ENCODE measurements at places on chromosomes 12 and 14. TPM values are rescaled to one million over a fixed set of nuclear protein-coding genes. Genes with fewer than 3 reads are reported as not detected.

VWF gene
- not detected for total RNA-seq

PRH1 gene
- 23.0 TPM for total RNA-seq

CLEC14A gene
- not detected for total RNA-seq

GSG1 gene
- total RNA-seq = not detected

RND1 gene
- total RNA-seq = 2.7 TPM

ANO4 gene
- total RNA-seq = not detected

- no peak overlapping the region for H3K4me3 ChIP-seq
- no peak overlapping the region for H3K27ac ChIP-seq
- peaks cover 9% of the 10 kb centered on the region for H3K4me1 ChIP-seq
- H3K27me3 ChIP-seq = no peaks in the 10 kb centered on the region
Measured at GRCh38 chr12:94165138-94165537, 16.8 kb downstream of the PLXNC1 start.

DNA sequence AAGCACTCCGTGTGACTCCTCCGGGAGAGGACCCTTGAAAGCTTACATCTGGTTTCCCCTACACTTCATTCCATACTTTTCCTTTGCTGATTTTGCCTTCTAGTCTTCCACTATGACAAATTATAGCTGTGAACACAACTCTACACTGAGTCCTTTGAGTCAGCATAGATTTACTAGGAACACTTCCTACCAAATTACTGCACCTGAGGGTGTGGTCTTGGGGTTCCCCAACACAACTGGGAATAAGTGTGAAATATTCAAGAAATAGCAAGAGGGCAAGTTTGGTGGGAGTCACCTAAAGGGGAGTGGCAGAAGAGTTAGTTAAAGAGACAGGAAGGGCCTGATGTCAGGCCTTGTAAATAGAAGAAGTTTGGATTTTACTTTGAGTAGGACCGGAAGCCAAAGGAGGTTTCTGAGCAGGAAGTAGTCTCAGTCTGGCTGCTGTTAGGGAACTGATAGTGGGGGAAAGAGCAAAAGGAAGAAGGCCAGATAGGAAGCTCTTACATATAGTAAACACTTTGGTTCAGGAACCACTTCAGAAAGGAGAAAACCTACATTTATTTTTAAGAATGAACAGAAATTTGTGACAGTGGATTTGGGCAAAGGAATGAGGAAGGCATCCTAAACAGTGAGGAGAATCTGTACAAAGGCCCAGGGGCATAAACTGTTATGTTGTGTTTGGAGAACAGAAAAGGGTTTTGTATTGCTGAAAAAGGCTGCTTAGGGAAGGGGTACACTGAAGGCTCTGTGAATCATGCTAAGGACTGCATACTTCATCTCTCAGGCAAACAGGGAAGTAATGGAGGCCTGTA lies 14.2 kb downstream of the SEL1L start:
- peak overlapping the region; percentile 18 for H3K4me3 ChIP-seq
- DNase-seq = no peak
- H3K27me3 ChIP-seq = no peaks in the 10 kb centered on the region
- peaks cover 37% of the 10 kb centered on the region for H3K4me1 ChIP-seq
- peak overlapping the region; percentile 81 for H3K27ac ChIP-seq

- H3K27ac ChIP-seq = no peak overlapping the region
- H3K4me3 ChIP-seq = no peak overlapping the region
- no peak for DNase-seq
Measured at GRCh38 chr14:21652209-21652808, 1.3 kb upstream of the OR4E2 start.

DNA sequence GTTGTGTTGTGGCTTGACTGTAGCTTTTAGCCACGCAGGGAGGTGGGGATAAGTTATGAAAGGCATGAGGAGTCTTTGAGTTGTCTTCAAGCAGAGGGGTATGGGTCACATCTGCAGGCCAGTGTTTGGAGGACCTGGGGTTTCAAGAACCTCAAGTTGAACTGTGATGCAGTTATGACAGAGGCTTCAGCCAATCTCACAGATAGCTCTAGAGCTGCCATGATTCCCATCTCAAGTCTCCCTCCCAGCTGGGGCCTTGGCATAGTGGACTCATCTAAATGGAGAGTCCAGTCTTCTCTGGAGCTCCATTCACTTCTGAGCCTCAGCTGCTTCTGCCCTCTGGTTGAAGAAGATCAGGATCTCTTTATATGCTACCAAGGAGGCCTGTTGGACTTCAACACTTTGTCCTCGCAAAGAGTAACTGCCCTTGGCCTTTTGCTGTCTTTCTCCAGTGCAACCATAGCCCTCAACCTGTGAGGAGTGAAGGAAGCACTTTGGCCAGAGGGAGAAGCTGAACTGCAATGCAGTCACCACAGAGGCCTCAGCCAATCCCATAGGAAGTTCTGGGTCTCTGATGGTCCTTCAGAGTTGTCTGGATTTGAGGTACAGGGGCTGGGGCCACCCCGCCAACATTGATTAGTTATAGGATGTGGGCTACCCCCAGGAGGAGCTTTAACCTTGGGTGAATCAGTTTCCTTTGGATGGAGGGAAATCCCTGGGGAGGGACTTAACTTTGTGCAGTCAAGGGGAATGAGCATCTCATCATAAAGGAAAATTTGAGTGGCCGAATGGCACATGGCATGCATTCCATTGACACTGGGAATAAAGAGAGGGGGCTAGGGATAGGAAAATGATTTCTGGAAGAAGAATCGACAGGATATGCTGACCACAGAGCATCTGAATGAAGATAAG lies 230.5 kb downstream of the PCNX1 start:
- peaks cover 29% of the 10 kb centered on the region for H3K4me1 ChIP-seq
- no peaks in the 10 kb centered on the region for H3K27me3 ChIP-seq
- H3K36me3 ChIP-seq = no peaks in the 10 kb centered on the region

DNA sequence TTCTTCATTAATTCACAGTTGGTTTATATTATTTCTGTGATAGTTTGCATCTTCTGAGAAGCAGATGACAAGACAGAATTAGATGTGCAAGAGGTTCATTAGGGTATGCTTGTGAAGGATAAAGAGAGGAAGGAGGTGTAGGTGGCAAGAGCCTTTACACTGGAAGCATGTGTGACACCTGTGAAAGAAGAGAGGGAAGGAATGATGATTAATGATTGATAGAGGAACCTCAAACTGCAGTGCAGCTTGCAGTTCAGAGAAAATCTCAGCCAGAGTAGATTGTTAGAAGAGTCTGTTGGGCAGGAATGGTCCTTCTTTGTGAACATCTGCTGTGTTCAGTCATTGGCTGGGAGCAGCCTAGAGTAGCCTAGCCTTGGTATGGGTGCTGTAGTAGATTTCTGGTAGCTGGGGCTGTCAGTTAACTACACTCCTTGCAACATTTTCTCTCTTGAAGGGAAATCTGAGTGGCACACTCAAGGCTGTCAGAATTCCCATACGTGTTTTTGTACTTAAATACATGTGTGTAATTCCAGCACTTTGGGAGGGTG lies 9.0 kb downstream of the RCOR1 start:
- peaks cover 16% of the 10 kb centered on the region for H3K4me1 ChIP-seq
- no peaks in the 10 kb centered on the region for H3K27me3 ChIP-seq
- peaks cover 16% of the 10 kb centered on the region for H3K36me3 ChIP-seq
- H3K27ac ChIP-seq = no peak overlapping the region
- H3K4me3 ChIP-seq = no peak overlapping the region

- H3K4me1 ChIP-seq = no peaks in the 10 kb centered on the region
- H3K27ac ChIP-seq = no peak overlapping the region
- no peak overlapping the region for H3K4me3 ChIP-seq
- DNase-seq = no peak
- peaks cover 39% of the 10 kb centered on the region for H3K36me3 ChIP-seq
Measured at GRCh38 chr12:119775246-119775895, 101.7 kb downstream of the CIT start.

- no peaks in the 10 kb centered on the region for H3K27me3 ChIP-seq
- H3K36me3 ChIP-seq = no peaks in the 10 kb centered on the region
- peak; percentile 53 for DNase-seq
- no peak overlapping the region for H3K4me3 ChIP-seq
Measured at GRCh38 chr12:32273712-32274111, 125.6 kb upstream of the FGD4 start.

Measured in activated CD8-positive, alpha-beta memory T cell treated with anti-CD3 and anti-CD28 coated beads, Interleukin-2, amount 10 ng/mL, durations not matched to agents 7 days and 5 days (primary cell).